ENCODE measurements at places on chromosomes 12 and 14.

DNA sequence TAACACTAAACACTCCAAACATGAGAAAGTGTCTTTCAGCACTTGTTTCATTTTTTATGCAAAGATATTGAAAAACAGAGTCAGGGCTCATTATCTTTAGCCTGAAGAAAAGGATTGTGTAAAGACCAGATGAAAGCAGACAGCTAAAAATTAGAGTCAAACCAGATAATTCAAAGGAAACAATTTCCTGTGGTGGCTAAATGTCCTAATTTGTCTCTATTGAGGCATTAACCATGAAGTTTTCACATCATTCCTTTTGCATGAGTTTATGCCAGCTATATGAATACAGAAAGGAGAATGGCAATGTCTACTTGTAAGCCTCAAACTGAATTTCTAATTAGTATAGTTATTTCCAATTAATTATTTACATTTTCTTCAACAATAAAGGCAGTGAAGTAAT is 338.5 kb downstream of the FSCB start:
- no peak for DNase-seq

DNA sequence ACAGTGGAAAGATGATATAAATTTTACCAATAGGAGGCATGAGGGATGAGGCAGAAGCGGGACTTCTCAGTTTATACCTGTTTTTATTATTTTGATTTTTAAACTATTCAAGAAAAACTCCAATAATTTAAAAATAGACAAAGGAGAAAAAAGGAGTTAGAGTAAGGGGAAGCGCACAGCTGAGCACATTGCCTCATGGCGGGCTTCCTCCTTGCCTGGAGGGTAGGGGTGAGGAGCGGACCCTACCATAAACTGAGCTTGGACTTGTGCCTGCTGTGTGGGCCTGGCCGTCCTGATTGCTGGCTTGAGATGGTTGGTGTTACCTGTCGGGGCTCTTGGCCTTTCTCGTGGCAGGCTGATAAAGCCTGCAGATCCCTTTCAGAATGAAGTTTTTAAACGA is 15.1 kb upstream of the HIP1R start:
- no peak for DNase-seq

DNA sequence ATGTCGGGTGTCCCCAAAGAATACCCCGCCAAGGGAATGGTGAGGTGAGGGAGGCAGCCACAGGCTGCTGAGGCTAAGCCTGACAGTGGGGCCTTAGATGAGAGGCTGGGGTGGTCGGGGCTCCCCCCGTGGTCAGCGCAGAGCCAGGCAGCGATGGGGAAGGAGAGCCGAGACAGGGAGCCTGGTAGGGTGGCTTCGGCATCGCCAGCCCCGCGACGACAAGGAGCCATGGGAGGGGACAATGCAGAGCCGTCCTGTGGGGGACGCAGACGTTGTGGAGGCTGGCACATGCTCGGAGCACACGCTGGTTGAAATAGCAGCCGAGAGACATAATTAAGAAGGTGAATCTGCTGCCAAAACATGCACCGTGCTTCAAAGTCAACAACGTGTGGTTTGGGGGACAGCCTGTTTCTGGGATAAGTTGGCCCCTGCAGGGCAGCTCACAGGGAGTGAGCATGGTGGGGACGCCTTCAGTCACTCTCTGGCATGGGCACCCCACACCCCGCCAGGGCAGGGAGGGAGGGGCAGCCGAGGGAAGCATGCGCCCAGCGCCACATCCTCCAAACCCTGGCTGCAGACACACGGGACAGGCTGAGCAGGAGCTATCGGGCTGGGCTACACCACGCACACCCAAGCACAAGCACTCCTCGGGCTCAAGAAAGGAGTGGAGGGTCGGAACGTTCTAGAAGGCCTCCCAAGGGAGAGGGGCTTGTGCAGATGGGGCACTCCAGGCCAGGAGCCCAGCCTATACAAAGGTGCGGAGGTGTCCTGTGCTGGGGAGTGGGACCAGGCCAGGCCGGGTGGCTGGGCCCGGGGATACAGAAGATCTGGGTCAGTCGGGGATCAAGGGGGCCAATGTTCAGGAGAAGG is 66.6 kb upstream of the C14orf180 start:
- DNase-seq: no peak

DNA sequence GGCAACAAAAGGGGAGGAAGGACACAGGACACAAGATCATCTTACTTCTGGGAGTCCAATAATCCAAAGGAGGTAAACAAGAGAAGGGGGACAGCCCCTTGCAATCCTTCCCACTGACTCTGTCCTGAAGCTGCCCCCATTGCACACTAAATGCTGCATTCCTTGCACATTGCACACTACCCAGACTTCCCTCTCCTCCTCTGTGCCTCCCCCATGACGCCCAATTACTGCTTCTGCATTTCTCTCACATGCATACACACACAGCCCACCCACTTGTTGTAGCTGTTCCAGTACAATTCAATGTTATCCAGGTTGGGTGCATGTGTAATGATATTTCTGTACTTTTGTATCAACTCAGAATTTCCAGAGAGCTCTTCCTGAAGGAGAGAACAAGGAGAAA is 5.5 kb downstream of the NDRG2 start:
- no peak for DNase-seq

DNA sequence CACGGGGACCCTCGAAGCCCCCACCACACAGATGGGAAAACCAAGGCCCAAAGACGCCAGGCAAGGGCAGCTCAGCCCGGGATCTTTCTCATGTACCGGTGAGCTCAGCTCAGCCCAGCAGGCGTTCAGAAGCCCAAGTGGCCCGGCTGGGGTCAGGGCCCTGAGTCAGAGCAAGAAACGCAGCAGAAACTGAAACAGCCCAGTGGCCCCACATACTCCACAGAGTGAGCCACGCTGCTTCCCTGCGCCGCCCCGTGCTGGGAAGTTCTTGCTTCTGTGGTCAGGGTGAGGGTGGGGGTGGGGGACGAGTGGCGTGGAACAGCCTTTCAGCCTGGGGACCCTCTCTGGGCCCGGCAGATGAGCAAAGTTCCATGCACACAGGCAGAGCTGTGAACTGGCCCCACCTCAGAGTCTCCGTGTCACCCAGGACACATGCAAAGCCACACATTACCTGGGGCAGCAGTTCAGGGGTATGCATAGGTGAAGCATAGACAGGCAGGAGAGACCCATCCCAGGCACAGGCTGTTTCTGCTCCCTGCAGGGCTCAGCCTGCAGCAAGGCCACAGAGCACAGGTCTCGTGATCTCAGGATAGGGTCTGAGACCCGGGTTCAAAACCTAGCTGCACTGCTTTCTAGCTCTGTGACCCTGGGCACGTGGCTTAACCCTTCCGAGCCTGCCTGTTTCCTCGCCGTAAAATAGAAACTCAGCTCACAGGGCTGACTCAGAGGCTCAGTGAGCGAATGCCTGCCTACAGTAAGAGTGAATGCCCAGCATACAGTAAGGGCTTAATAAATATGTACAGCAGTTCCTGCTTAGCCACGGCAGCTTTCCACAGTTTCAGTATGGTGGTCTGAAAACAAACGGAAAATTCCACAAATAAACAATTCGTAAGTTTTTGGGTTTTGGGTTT is 21.6 kb downstream of the NCOR2 start:
- no peak for DNase-seq

DNA sequence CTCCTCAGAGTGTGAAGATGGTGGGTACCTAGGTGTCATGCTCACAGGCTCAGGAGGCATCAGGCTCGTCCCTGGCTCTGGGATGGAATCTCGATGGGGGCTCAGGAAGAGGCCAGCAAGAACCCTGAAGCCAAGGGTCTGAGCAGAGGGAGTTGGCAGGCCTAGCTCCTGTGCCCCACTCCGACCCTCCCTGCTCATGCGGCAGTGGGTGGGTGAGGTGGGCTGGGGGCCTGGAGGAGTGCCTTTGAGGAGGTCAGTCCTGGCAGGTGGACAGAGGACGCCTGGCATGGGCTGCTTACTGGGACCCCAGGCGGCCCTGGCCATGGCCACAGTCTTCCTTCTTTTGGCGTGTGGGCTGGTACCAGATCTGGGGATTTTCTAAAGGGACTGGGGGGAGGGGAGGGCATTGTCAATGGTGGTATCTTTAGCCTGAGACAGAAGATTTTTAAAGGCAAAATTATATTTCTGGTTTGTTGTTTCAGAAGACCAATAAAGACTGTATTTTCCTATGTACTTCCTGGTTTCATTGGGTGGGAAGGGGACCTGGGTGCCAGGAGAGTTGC is 16.0 kb downstream of the LRTM2 start:
- no peak for DNase-seq

- no peak for DNase-seq
These were observed 115.6 kb downstream of the DIP2B start for GRCh38 chr12:50620109-50620977.

DNA sequence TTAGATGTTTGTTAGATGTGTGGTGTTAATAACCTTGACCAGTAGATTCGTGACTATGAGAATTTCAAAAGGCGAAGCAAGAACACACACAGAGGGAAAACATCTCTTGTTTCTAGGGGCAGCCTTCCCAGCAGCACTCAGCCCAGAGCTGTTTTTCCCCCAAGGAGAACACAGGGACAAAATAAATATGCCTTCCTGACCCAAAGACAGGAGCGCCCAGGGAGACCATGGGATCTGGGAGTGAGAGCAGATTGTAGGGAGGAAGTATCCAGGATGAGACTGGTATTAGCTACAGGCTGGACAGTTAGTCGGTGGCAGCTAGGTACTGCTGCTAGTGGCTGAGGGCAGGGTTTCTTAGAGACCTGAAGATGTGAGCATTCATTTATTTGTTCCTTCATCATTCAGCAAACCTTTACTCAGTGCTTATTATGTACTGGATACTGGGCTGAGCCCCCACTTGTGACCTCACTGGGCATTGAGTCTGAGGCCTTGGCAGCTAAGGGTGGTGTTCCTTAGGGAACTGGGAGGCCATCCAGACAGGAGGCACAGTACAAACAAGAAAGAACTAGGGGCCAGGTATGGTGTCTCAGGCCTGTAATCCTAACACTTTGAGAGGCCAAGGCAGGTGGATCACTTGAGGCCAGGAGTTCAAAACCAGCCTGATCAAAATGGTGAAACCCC is 469.8 kb downstream of the ZFP36L1 start:
- DNase-seq: no peak

DNA sequence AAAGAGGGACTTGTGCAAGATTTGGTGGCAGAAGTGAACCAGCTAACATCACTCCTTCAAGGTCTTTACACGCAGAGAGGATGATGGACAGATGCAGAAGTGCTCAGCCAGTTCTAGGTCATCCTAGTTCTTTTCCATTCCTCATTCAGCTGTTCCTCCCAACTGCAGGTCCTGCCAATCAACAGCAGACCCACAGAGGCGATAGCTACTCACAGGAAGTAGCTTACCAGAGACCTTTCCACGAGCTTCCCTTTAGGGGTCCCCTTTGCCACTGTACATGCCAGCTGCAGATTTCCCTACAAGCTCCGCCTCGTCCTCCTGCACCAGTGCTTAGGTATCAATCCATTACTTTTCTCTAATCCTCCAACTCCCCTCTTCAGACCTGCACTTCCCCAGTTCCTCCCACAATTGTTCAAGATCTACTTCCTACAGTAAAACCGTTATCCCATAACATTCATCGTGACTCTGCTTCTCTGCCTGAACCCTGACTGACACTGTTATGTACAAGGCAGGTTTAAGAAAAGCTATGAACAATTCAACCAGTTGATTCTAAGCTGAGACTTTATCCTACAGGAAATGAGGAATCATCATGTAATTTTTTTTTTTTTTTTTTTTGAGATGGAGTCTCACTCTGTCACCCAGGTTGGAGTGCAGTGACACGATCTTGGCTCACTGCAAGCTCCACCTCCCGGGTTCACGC is 22.5 kb downstream of the RECQL start:
- DNase-seq: no peak

- no peak for DNase-seq
These were observed 133.7 kb downstream of the KLHL28 start for GRCh38 chr14:44828023-44828422.

DNA sequence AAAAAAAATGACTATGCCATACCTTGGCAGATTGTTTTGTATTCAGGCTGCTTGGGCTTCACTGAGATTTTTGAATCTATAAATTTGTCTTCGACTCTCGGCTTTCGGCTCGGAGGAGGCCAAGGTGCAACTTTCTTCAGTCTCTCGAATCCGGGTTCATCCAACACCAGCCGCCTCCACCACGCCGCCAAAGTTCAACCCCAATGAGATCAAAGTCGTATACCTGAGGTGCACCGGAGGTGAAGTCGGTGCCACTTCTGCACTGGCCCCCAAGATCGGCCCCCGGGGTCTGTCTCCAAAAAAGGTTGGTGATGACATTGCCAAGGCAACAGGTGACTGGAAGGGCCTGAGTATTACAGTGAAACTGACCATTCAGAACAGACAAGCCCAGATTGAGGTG is 12.4 kb upstream of the SPPL3 start:
- DNase-seq: no peak

DNA sequence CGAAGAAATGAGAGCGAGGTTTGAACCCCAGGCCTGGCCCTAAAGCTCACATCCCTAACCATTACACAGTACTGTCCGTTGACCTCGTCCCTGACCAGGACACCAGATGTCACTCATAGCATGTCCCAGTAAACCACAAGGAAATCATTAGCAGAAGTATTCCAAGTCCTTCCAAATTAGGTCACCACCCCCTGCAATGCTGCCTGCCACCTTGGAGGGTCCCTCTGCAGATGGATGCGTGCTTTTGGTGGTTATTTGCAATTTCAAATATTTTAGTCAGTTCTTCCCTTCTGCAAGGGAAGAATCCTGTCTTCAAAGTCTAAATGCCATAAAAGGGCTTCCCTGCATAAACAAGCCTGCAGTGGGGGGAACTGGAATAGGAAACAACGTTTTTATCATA is 71.3 kb downstream of the CLMN start:
- no peak for DNase-seq

All from 8988T (cell line).